ENCODE measurements at places on chromosomes 2 and 18.

- DNase-seq, result no peak
Observed at GRCh38 chr2:20473128-20473527, 26.3 kb downstream of the RHOB start.

GRCh38 chr18:48723837-48724236 lies 185.0 kb downstream of the CTIF start:
- DNase-seq, result no peak

DNA sequence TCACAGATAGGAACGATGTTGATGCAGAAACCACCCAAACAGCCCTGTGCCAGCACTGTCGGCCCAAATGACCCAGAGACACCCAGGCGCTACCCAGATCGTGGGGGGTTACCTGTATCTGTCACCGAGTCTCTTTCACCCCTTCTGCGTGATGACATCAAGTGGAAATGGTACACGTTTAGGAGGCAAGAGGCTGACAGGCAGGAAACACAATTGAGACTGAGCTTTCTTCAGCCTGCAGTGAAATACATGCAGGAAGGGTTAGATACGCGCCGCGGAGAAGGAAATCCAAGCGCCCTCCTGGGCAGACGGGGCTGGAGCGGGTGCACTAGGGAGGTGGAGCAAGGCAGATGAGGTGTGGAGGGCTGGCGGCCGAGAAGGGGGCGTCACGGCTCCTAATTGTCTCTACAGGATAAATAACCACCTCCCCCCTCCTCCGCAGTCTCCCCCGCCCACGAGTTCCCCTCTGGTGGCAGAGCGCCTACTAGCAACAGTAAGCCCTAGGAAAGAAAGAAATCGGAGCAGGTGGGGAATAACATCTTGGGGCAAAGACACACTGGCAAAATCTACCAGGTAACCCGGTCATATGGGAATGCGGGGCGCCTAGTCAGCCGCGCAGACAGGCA lies at the start of gene RNF152:
Gene RNF152, minus strand, starts transcription at position 325 of the 626 bp plus-strand sequence. CDS start 76,544 bp downstream, outside the sequence.
- peak; percentile 15 for DNase-seq

- DNase-seq, result no peak
Observed at GRCh38 chr18:37701967-37702366, 136.4 kb upstream of the CELF4 start.

GRCh38 chr2:173118395-173118794 lies 42.7 kb downstream of the MAP3K20 start:
- no peak for DNase-seq

DNA sequence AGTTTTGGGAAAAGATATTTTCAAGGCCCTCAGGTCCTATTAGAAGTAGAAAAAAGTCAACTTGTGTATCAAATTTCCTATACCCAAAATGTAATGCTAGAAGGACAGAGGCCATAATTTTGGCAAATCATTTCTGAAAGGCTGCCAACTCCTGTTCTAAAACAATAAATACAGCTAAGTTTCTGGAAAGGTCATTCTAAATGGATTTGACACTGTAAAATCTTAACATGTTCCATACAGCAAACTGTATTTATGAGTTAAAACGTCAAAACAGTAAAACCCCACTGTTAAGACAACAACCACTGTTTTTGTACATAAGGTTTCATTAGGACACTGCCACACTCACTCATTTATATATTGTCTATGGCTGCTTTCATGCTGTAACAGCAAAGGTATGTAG lies 9.7 kb downstream of the FAM98A start:
- DNase-seq, result peak; percentile 17

- no peak for DNase-seq
Observed at GRCh38 chr2:237630216-237631000, 3.0 kb downstream of the LRRFIP1 start.

DNA sequence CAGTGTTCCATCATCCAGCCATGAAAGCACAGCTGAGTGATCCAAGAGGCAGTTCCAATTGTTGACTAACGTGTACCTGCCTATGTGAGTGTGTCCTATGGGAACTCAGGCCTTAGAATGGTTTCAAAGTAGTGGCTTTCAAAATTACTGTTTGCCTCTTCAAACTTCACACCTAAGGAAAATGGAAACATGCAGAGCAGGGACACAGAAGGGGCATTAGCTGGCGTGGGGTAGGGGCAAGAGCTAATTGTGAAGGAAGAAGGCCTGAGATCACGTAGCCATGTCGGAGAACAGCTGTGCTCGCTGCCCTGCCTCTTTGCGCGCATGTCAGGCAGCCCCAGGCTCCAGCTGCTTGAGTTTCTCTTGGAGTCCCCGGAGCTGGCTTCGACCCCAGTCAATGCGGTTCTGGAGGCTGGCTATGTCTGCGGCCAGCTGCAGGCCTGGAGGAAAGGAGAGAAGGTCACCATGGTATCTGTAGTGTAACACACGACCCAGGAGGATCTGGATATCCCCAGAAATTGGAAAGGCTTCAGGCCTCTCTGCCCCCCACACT lies 3.8 kb upstream of the IMP4 start:
- no peak for DNase-seq

- no peak for DNase-seq
Observed at GRCh38 chr2:190513877-190514276, 20.6 kb downstream of the NEMP2 start.

DNA sequence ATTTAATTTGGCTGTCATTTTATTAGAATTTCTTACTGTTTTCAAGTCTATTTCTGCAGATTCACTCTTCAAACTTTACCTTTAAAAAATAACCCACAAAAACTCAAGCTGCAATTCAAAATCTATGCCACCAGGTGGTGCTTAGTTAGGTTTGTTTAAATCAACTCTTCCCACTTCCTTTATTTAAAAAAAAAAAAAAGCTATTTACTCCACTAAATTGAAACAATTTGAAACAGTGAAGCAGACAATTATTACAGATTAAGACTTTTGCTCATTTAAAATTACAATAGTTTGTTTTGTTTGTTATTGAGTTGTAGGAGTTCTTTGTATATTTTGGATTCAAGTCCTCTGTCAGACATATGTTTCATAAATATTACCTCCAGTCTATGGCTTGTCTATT lies 300.0 kb downstream of the PDE11A start:
- DNase-seq, result peak; percentile 56

- peak; percentile 3 for DNase-seq
Observed at GRCh38 chr2:224658780-224659405, 57.3 kb downstream of the CCDC195 start.

DNA sequence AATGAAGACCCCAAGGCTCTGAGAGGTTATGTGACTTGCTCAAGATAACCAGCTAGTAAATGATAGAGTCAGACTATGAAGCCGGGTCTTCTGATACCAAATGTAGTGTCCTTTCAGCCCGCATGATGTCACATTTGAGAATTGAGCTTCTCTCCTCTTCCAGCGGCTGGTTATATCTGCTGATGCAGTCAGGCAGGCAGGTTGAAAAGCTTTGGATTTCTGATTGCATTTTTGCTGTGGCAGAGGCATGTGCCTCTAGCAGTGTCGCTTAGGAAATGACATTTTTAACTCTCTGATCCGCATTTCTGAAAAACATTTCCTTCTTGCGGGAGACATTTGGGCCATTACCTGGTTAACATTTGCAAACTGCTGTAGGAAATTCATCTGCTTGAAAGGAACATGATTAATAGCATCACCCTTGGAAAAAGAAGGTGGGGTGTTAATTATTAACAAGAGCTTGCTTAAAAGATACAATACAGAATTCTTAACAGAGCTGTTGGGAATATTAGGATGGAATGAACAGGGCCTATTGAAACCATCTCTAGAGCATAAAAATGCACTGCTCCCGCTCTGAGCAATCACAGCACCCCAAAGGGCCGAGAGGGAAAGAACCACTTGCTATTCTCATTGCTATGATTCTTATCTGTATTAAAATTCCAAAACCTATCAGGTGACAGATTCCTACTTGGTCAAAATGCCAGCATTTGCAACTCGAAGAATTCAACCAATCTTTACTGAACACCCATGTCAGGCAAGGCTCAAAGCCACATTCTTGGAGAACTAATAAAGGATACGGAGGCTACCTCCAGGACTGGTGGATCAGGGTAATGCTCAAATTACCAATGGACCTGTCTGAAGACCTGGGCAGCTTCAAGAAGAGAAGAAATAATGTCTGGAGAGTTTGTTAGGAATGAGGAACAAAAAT lies 25.9 kb downstream of the MRO start:
- no peak for DNase-seq

GRCh38 chr2:166060191-166060590 lies 67.6 kb downstream of the SCN1A start:
- peak; percentile 52 for DNase-seq

GRCh38 chr2:202377207-202377761 lies 1.2 kb downstream of the BMPR2 start:
- DNase-seq, result no peak

DNA sequence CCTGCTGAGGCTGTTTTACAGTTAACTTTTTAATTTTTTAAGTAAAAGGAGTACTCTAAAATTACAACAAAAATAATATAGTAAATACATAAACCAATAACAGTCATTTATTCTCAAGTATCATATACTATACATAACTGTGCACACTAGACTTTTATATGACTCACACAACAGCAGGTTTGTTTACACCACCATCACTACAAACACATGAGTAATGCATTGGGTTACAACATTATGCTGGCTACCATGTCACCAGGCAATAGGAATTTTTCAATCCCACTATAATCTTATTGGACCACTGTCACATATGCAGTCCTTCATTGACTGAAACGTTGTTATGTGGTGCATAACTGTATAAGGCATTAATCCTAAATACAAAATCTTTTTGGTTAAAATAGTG lies 42.5 kb downstream of the RASGRP3 start:
- DNase-seq, result peak; percentile 54

DNA sequence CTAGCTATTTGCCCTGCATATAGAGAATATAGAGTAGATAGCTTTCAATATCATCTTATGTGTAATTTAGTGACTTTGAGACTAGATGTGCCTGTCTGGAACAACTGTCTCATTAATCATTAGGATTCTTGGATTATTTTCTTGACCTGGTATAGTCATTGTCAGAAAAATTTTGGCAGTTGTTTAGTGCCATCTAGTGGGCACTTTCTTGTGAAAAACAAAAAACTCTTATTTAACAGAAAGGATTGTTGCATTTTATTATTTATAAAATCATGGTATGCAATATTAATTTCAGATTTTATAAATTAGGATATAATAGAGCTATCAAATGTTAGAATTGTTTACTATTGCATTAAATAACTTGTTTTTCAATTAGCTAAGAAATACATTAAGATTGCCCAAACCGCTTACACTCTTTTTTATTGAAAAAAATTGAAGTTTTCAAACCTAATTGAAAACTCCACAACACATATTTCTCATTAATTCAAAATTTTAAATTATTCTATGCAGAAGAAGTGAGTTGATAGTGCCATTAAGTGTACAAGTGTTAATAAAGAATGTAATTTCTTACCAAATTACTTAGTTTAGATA lies 80.3 kb downstream of the DYNAP start:
- DNase-seq, result peak; percentile 63

DNA sequence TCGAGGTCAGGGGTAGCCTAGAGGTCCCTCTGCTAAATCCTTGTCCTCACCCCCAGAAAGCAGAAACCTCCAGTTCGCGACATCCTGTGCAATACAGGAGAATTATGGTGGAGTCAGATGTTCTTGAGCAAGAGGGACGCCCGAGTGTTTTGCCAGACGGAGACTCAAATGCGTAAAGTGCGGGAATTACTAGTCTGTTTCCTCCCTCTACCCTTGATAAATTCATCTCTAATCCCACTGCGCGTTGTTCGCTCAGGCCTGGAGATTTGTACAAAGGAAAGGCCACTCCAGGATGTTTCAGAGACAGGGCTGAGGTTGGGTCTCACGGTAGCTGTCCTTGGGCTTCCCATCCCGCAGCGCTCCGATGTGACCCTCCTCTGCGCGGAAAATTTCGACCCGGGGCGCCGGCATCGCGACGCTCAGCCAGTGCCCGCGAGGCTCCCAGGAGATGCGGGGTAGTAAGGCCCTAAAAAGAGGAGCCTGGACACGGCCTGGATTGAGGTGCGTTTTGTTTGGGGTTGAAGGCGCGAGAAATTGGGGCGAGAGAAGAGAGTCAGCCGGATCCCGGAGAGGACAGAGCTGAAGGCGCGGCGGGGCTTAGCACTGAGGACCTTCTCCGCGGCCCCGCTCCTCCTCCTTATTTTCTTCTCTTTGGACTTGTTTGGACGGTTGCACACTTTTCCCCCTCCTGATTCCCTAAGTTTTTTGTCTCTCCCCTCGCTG lies 2.6 kb upstream of the NEUROD1 start:
- no peak for DNase-seq

DNA sequence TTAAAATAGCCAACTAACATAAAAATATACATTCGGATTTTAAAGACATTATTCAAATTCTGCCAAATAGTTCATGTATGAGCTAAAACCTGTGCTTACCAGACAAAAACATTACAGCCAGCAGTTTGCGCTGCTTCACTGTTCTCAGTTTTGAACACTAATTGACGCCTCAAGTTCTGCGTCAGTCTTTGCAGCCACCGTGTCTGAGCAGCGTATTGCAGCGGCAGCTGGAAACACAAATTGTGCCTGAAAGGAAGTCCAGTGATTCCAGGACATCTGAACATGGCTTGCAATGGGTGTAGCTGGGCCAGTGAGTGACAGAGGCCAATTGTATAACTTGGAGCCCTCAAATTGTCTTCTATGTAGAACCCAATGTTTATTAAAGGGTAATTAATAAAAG lies 267.6 kb downstream of the TFCP2L1 start:
- DNase-seq, result no peak

- DNase-seq, result no peak
Observed at GRCh38 chr2:30683236-30683956, 123.8 kb downstream of the CAPN13 start.

GRCh38 chr2:217386041-217386440 lies 526.2 kb upstream of the TNP1 start:
- no peak for DNase-seq

- DNase-seq, result no peak
Observed at GRCh38 chr2:125398738-125399524, 1257.0 kb upstream of the GYPC start.

GRCh38 chr2:112342067-112342550 lies 66.7 kb downstream of the ZC3H6 start:
- DNase-seq, result no peak

- DNase-seq, result peak; percentile 96
Observed at GRCh38 chr2:43519643-43520221, 76.1 kb downstream of the THADA start.

DNA sequence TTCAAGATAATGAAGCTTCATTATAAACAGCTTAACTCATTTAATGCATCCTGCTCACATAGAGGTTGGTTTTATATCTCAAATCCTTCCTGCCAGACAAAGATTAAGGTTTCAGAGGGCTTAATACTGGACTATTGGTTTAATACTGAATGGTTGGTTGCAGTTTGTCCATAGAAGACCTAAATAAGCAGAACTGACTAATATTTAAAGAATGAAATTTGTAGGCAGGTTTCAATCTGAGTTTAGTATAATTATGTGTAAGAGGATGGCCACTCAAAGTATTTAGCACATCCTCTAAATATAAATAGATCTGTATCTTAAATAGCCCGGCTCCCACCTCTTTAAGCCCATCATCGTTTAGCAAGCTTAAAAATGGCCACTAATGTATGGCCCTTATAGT lies 92.5 kb downstream of the EPB41L5 start:
- no peak for DNase-seq

- no peak for DNase-seq
Observed at GRCh38 chr2:222169346-222169745, 129.5 kb downstream of the PAX3 start.

- DNase-seq, result no peak
Observed at GRCh38 chr18:73688161-73688560, 459.5 kb downstream of the FBXO15 start.

- DNase-seq, result no peak
Observed at GRCh38 chr2:105827351-105828096, 82.8 kb downstream of the NCK2 start.

All from fibroblast of pulmonary artery (primary cell).